ENCODE measurements at places on chromosomes 13 and 19.

GRCh38 chr19:50817941-50818858 is 5.4 kb downstream of the KLK1 start:
- DNase-seq = peak; percentile 90

DNA sequence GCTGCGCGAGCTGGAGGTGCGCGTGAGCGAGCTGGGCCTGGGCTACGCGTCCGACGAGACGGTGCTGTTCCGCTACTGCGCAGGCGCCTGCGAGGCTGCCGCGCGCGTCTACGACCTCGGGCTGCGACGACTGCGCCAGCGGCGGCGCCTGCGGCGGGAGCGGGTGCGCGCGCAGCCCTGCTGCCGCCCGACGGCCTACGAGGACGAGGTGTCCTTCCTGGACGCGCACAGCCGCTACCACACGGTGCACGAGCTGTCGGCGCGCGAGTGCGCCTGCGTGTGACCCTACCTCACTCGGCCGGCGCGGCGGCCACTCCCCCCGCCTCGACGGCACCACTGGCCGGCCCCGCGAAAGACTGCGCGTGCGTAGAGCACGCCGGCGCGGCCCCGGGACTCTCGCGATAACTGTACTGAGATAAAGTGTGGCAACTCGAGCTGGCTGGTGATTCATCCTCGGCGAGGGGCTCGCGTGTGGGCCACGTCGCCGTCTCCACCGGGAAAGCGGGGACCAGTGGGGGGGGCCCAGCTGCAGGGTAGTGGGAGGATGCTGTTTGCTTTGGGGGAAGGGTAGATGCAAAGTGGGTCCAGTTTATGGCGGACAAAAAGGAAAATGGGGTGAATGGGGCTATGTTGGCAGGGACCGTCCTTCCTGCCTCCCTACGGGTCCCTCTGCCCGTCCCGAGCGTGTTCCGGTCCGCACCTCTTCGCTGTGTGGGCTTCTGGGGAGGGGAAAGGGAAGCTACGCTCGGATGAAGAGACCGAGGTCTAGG is 11.4 kb downstream of the FUT6 start:
- peak; percentile 95 for DNase-seq

DNA sequence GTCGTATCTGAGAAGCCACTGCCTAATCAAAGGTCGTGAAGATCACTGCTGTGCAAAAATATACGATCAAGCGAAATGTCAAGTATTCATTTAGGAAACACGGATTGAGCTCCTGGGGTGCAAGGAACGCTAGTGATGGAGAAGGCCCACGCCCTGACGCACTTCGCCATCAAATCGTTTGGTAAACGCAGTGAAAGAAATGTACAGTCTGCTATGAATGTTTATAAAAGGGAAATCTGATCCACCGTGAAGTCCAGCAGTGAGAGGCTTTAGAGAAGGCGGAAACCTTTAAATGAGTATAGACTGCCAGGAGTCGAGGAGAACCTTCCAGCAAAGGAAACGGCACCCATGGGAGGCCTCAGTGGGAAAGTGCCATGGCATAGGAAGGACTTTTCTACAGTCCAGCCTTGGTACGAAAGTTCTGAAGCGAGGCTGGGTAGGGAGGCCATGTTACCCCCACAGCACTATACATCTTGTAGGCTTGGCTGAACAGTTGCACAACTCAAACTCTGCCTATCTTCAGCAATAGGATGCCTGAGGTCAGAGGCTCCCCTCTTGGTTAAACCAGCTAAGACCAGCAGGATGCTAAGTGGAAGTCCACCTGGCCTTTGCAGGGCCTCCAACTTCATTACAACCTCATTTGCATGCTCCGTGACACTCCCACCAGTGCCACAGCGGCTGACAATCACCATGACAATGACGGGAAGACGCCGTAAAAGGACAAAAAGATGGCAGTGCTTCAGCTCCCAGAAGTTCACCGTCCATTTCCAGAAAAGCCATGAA is 20.4 kb downstream of the PCID2 start:
- DNase-seq = no peak

DNA sequence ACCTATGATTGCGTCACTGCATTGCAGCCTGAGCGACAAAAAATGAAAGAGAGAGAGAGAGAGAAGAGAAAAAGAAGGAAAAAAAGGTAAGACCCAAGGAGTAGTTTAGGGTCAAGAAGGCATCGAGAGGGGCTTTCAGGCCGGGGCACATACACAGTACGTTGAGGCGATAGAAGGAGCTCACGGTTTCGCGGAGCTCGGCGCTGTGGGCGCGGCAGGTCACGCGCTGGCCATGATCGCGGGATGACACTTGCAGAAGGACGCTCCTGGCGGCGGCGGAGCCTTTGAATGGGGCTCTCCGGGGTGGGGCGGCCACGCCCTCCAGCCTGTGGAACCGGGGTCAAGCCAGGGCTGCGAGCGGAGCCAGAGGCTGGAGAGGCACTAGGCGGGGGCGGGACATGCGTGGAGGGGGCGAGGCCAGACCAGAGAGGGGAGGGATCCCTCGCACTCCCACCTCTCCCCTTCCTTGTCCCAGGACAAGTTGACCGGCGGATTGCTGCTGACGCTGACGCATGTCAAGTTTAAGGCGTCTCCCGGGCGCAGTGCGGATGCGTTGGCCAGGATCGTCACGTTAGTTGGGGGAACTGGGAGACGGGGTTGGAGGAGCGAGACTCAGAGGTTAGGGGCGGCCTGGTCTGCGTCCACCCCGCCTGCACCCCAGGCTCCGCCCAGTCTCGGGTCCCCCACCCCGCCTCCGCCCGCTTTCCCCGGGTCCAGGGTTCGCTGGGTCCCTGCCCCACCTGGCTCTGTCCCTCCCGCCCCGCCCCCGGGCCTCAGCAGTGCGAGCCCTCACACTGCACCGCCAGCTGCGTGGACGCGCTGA is 6.9 kb downstream of the NPHS1 start:
- DNase-seq = peak; percentile 41

DNA sequence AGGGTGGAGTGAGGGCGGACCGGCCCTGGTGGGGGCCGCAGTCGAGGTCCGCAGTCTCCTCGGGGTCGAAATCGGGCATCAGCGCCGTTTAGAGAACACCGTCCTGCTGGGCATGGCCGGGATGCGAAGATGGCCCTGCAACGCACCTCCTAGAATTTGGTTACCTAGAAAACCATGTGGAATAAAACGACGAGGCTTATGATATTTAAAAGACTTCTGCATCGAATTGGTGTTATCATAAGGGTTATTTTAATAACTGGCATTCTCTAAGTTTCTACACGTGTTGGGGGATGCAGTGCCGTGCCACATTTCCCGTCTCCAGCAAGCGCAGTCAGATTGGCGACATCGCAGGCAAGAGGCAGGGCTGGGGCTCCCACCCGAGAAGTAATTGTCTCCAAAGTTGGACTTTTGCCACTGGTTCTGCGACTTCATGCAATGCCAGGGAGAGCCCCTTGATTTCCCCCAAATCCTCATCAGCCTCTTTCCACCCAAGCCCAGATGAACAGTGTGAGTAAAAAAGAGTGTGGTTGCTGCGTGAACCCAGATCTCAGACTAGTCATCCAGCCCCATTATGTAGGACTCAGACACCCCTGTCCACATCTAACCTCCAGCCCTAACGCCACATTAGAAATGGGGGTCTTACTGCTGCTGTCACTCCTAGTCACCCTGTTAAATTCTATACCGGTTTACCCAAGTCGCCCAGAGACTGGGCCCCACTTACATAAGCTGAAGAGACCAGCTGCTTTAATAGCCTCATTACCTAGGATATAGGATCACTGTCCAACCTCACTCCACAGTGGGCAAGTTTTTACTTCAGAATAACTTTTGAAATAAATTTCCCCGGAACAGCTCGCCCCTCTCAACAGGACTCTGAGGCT is 571 bp upstream of the DHRS12 start:
- peak; percentile 53 for DNase-seq

- DNase-seq = no peak
Measured at GRCh38 chr19:57620673-57621348, 6.8 kb downstream of the ZNF134 start.

GRCh38 chr13:25846222-25846984 is 205.4 kb downstream of the SHISA2 start:
- DNase-seq = no peak

DNA sequence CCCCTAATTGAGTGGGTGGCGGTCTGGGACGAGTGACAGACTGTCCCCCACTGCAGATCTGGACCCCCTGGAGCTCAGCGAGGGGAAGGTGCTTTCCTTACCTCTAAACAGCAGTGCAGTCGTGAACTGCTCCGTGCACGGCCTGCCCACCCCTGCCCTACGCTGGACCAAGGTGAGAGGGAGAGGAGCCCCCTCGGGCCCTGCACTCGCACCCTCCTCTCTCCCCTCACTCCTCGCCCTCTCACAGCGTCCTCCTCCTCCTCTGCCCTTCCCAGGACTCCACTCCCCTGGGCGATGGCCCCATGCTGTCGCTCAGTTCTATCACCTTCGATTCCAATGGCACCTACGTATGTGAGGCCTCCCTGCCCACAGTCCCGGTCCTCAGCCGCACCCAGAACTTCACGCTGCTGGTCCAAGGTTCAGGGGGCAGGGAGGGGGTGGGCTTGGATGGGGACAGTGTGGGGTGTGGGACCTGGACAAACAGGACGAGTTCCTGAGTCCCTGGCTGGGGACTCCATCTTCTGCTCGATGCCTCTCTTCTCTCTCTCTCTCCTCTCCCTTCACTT is 9.6 kb downstream of the BCAM start:
- DNase-seq = no peak

GRCh38 chr13:68984688-68985319 is 1122.8 kb upstream of the ATXN8OS start:
- no peak for DNase-seq

DNA sequence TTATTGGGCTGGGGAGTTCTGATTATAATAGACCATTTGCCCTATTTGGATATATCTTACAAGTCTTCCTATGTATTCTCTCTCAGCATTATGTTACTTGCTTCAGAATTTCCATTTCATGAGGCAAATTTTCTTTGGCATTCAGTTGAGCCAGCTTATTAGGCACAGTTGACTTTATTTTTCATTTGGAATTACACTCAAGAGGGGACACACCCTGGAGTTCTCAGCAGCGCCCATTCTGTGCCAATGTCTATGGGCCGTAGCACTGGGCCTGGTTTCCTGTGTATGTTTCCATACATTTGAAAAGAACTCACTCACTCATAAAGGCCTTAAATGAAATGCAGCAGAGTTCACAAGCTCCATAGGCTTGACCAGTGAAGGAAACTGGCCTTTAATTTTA is 138.5 kb downstream of the KLF12 start:
- no peak for DNase-seq

GRCh38 chr13:113474179-113474578 is 16.3 kb downstream of the DCUN1D2 start:
- peak; percentile 23 for DNase-seq

GRCh38 chr13:112071723-112072533 is 5.0 kb downstream of the SOX1 start:
- DNase-seq = no peak

- DNase-seq = no peak
Measured at GRCh38 chr19:40241809-40242384, 15.4 kb upstream of the CCNP start.

DNA sequence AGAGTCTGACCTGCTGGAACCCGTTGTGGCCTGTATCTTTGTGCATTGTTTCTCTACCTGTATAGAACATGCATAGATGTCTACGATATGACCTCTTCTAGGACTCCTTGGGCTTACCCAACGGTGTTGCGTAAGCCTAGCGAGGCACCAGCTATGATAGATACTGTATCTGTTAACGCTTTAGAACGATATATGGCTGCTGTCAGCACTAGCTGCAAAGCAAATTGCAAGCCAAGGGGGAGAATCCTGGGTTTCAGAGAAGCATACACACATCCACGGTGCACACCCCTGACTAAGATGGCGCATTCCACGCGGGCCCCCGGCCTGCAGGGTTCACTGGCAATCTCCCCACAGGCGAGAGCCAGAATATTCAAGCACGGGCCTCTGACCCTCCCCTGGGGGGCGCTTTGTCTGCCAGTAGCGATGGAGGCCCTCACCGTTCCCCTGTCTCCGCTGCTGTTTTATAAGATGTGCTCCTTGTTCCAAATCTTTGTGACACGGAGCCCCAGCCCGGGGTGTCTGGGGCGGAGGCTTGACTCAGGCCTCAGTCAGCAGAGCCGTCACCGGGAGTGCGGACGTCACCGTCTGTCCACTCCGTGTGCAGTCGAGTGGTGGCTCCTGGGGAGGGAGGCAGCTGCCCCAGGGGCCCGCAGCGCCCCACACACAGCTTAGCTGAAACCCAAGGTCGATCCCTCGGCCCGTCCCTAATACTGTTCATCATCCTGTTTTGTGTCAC is 12.9 kb upstream of the RPS15 start:
- DNase-seq = no peak

GRCh38 chr19:55339889-55340783 is 460 bp downstream of the KMT5C start:
- peak; percentile 46 for DNase-seq

- peak; percentile 97 for DNase-seq
Measured at GRCh38 chr19:12495002-12495802, 10.6 kb upstream of the ZNF709 start.
